Osteoblast (primary cell): ENCODE measurements at places on chromosomes 1 and 21. TPM values are rescaled to one million over a fixed set of nuclear protein-coding genes. Genes with fewer than 3 reads are reported as not detected.

- no peak overlapping the region for H3K27ac ChIP-seq
- H3K4me3 ChIP-seq = no peak overlapping the region
- peak; percentile 59 for DNase-seq
- H3K4me1 ChIP-seq = peaks cover 5% of the 10 kb centered on the region
Measured at GRCh38 chr1:226692823-226693222, 46.3 kb downstream of the ITPKB start.

- no peak overlapping the region for H3K27ac ChIP-seq
- no peaks in the 10 kb centered on the region for H3K36me3 ChIP-seq
- no peak for DNase-seq
- no peak overlapping the region for H3K4me3 ChIP-seq
- H3K27me3 ChIP-seq = peaks cover 7% of the 10 kb centered on the region
Measured at GRCh38 chr1:48493041-48493440, 21.0 kb upstream of the SPATA6 start.

- no peaks in the 10 kb centered on the region for H3K36me3 ChIP-seq
- no peak overlapping the region for H3K27ac ChIP-seq
- no peak overlapping the region for H3K4me3 ChIP-seq
- H3K4me1 ChIP-seq = no peaks in the 10 kb centered on the region
- no peaks in the 10 kb centered on the region for H3K27me3 ChIP-seq
Measured at GRCh38 chr1:93531193-93531592, 83.3 kb downstream of the FNBP1L start.

DNA sequence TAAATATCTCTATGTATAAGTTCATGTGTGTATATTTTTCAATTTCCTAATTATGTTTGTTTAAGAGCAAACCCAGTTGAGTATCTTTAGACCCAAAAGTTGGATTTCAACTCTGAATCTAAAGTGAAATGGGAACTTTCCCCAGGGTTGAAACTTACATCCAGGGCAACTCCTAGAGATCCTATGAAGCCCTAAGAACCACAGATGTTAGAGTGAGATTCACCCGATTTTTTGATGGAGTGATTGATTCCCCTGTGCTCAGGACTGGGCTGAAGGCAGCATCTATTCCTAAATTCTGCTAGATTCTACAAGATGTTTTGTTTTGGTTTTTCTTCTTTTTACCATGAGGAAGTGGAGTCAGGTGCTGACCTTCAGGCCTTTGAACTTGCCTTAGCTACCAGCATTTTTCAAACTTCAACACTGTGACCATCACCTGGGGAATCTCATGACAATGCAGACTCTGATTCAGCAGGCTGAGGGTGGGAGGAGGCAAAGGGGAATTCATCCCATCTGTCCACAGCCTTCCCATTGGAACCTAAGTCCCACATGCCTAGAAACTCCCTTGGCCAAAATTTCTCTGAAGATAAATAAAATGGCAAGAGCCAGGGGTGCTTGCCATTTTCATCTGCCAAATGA is 145.5 kb downstream of the ETS2 start:
- H3K27ac ChIP-seq = no peak overlapping the region
- DNase-seq = no peak
- peaks cover 11% of the 10 kb centered on the region for H3K27me3 ChIP-seq

DNA sequence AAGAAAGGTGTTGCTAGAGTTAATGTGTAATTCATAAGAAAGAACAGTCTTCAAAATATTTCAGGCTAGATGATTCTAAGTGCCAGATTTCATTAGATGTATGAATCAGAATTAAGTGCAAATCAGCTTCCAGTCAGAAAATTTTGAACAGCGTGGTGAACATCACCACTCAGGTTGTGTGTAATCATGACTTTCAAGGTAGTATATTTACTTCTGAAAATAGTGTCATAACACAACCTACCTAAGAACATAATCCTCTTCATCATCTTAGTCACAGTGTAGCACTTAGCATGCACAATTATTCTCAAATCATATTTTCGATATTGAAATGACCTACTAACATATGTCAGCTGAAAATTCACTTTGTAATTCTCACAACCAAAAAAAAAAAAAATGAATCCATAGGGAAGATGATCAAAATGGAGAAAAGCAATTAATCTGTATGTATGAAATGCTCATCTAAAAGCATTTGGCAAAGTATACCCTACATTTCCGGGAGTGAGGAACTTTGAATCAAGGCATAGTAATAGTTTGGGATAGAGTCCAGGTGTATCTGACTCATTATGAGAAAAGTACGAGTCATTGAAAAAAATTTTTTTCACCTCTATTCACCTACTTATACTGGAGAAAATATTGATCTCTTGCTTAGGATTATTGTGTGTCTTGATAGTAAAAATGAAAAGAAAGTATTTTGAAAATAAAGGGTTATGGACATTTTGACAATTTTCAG is 221.8 kb upstream of the CHRM3 start:
- no peaks in the 10 kb centered on the region for H3K36me3 ChIP-seq
- DNase-seq = no peak
- H3K4me1 ChIP-seq = no peaks in the 10 kb centered on the region
- no peaks in the 10 kb centered on the region for H3K27me3 ChIP-seq
- no peak overlapping the region for H3K27ac ChIP-seq

DNA sequence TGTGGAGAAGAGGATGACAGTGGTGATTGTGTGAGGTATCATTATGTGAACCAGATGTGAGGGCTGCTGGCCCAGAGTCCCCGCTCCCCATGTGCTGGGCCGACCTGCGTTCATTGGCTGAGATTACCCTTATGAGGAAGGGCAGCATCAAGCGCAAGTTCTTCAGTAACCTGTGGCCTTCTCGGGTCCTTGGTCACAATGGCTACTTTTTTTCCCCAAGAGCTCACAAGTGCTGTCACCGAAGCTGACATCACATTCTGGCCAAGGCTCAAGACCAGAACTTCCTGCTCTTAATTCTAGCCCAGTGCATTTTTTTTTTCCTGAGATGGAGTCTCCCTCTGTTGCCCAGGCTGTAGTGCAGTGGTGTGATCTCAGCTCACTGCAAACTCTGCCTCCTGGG is 262.9 kb downstream of the RHOU start:
- no peak overlapping the region for H3K4me3 ChIP-seq
- no peaks in the 10 kb centered on the region for H3K4me1 ChIP-seq
- DNase-seq = no peak

DNA sequence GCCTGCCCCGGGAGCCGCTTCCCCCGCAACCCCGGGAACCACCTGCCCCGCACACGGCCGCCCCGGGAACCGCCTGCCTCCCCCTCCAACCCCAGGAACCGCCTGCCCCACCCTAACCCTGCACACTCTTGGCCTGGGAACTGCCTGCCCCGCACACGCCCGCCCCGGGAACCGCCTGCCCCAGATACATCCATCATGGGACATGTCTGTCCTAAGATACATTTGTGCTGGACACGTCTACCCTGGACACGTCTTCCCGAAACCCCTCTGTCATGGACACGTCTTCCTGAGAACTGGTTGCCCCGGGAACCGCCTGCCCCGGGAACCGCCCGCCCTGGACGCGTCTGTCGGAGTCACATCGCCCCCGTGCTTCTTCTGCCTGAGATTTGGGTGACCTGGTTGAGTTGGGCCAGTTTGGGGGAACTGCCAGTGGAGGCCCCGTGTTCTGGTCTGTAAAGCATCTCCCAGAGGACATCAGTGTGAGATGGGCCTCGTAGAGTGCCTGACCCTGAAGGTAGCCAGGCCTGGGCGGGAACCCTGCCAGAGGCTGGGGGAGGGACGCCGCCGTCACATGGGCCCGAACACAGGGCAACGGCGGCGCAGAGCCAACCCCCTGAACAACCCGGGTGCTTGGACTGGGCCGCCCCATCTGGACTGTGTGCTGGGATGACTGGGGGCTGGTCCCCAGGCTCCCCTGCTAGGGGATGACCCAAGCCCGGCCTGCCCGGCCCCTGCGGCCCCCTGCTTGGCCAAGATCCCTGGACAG is 3.6 kb downstream of the PERM1 start:
- no peaks in the 10 kb centered on the region for H3K36me3 ChIP-seq
- H3K27me3 ChIP-seq = no peaks in the 10 kb centered on the region
- H3K4me3 ChIP-seq = no peak overlapping the region
- peak; percentile 87 for DNase-seq
- no peaks in the 10 kb centered on the region for H3K4me1 ChIP-seq

DNA sequence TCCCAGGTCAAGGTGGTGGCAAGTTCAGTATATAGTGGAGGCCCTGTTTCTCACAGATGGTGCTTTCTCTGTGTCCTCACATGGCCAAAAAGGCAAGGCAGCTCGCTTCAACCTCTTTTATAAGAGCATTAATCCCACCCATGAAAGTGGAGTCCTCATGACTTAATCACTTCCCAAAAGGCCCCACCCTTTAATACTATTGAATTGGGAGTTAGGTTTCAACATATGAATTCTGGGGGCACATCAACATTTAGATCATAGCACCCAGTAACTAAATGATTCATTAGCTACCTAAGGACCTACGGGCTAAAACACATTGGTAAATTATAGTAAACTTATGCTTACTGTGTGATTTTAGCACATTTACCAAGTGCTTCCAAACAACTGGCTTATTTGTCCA is 317.9 kb downstream of the LTN1 start:
- H3K36me3 ChIP-seq = no peaks in the 10 kb centered on the region
- peak; percentile 25 for DNase-seq
- no peak overlapping the region for H3K4me3 ChIP-seq
- H3K4me1 ChIP-seq = peaks cover 7% of the 10 kb centered on the region
- no peaks in the 10 kb centered on the region for H3K27me3 ChIP-seq
- H3K27ac ChIP-seq = no peak overlapping the region

TMEM81 gene
- 1.5 and 1.8 TPM in 2 replicates for total RNA-seq

GCSAML gene
- total RNA-seq = not detected in 2 replicates

CBS gene
- 26.1 and 30.6 TPM in 2 replicates for total RNA-seq

OR10J1 gene
- total RNA-seq = not detected in 2 replicates

PADI2 gene
- under 0.01 and 0.29 TPM in 2 replicates for total RNA-seq

C1QC gene
- 2.2 TPM in 1 of 2 replicates, not detected in the other for total RNA-seq

NBL1 gene
- total RNA-seq = 88.7 and 114 TPM in 2 replicates
